ENCODE measurements at places on chromosomes 1 and 21.
A peak's percentile ranks its signal among the peaks of the same experiment; 100 is the strongest.

- DNase-seq = peak; percentile 12
These were observed 120.9 kb downstream of the PPIAL4G start for GRCh38 chr1:148362216-148362611.

GRCh38 chr1:32876341-32877210 is 5.9 kb upstream of the FNDC5 start:
- peak; percentile 62 for DNase-seq

DNA sequence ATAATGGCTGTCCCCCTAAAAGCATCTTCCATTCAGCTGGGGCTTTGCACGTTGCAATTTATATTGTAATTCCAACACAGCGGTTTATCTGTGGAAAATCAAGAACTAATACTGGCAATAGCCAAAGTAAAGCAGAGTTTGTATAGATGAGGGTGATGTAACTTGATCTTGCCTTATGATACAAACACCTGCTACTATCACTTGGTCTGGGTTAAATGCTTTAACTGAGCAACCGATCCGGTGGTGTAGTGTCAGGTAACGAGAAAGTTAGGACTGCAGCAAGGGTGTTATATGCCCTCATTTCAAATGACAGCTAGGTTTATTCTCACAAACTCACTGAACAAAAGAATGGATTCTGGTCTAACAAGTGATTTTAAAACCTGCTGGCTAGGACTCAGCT is 47.3 kb upstream of the PLPPR4 start:
- no peak for DNase-seq

DNA sequence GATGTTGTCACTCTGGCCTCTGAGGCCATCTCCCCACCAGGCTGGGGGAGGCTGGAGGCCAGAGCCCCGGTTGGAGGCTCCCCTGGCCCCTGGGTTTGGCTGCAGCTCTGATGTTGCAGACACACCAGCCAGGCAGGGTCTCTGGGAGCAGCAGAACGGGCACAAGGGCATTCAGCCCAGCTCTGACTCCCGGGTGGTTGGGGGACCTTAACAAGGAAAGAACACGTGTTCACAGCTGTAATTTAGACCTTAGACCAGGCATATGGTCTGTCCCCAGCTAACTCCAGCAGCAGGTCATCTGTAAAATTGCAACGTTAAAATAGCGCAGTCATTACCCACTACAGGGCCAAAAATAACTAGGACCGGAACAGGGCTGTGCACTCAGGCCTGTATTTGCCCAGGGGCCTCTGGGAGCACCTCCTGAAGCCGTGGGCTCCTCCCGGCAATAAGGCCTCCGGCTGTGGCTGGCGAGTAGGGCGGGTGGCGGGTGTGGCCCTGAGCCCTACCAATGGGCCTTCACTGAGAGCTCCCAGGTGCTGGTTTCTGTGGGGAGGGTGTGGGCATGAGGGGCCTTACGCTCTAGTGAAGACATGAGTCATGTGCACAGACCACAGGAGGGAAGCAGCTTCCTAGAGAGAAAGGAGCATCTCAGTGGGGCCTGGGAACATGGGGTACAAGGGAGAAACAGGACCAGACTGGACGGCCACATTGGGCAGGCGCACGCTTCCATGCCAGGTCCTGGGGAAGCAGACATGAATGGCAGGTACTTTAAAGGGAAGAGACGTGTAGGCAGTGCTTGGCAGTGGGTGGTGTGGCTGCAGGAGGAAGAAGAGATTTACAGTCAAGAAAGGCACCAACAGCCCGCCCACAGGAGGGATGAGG is 6.1 kb downstream of the LDLRAP1 start:
- peak; percentile 71 for DNase-seq

Measured in CD4-positive, alpha-beta T cell treated with Interleukin-1 beta for 1 hour (primary cell).